ENCODE measurements at places on chromosomes 5 and 9.

DNA sequence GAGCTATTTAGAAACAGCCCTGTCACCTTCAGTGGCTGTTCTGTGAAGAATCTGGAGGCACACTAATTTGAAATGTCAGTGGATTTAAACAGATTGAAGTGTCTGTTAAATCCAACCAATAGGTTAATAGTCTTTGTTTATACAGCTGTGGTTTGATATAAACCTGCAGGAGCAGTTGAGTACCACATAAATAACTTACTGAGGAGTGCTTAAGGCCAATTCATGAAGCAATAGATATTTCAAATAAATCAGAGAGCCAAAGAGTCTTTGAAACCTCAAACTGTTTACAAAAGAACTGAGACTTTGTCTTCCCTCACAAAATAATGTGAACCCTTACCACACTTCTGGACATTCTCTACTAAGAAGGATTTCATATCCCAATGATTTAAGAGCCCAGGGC, 111.9 kb downstream of the FEM1C start:
- DNase-seq = no peak

GRCh38 chr9:19200229-19200628, 30.3 kb upstream of the DENND4C start:
- DNase-seq = no peak

DNA sequence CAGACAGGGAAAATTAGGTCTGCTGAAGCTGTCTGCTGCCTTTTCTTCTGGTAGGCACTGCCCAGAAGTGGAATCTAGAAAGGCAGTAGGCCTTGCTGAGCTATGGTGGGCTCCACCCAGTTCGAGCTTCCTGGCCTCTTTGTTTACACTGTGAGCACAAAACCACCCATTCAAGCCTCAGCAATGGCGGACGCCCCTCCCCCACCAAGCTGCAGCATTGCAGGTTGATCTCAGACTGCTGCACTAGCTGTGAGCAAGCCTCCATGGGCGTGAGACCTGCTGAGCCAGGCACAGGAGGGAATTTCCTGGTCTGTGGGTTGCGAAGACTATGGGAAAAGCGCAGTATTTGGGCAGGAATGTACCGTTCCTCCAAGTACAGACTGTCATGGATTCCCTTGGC, 18.5 kb downstream of the AGTPBP1 start:
- DNase-seq = no peak

GRCh38 chr9:33291031-33291397, 698 bp downstream of the NFX1 start:
- no peak for DNase-seq

DNA sequence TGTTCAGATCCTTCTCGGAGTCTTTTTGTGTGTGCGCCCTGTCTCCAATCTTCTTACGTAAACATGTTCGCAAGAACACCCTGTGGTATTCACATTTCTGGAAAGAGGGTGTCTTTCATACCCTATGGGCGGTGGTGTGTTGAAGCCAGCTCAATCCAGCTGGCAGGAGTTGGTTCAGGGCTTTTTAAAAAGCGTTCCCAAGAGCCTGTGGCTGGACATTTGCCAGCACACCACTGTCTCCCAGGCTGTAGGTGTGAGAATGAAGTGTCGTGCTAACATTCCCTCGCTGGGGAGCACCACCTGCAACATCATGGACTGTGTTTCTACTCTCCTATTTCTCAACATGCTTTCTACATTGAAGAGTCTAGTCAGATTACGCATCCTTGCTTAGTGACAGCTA, 51.7 kb downstream of the S1PR3 start:
- no peak for DNase-seq

GRCh38 chr5:34542818-34543217, 113.3 kb upstream of the RAI14 start:
- DNase-seq = no peak

DNA sequence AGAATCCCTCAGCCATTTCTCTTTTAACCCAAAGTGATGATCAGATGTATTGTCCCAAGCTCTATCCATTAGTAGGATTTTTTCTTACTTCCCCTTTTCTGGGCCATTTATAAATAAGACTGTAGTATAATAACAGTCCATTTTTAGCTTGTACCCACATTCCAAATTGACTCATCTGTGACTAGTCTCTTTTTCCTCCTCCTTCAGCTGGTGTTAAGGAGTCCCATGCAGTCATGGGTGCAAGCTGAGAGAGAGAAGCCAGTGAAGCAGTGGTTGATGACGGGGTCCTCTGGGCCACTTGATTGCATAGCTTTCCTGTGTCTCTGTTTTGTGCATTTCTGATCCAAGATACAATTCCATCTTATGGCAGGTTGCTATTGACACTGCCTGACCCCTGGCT, 476.0 kb upstream of the CD180 start:
- DNase-seq = no peak

DNA sequence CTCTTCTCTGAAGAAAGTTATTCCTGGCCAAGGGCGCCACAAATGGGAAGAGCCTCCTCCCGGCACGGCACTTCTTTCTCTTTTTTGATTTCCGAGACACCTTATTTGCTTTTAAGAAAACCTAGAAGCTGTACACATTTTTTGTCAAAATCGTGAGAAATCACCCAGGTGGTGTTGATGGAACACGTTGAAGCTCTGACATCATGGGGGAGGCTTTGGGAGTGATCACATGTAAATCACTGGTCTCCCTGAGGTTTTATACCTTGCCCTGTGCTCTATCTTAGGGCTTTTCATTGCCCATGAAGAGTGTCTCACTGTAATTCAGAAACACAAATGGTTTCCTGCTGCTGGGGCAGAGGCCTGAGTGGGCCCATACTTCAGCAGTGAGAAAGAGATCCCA, 27.4 kb downstream of the SLC36A1 start:
- no peak for DNase-seq

DNA sequence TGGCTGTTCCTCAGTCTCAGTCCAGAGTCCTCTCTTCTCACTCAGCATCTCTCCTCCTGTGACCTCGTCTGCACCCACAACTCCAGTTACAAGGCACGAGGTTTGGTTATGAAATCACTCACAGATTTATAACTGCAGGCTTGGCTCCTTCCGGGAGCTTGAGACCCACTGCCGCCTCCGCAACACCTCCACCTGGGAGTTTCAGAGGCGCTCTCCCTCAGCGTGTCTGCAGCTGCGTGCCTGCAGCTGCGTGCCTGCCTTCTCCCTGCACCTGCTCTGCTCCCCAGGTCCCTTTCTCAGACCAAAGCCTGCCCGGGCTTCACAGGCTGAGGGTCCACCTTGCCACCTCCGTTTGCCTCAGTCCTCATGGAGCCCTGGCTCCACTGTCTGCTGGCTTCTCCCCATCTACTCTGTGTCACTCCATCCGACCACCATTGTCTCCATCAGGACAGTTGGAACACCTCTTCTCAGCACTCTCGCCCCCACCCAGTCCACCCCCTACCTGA, 51.5 kb downstream of the HRH2 start:
- no peak for DNase-seq

- no peak for DNase-seq
Measured at GRCh38 chr9:9820436-9820835, 792.4 kb downstream of the PTPRD start.

DNA sequence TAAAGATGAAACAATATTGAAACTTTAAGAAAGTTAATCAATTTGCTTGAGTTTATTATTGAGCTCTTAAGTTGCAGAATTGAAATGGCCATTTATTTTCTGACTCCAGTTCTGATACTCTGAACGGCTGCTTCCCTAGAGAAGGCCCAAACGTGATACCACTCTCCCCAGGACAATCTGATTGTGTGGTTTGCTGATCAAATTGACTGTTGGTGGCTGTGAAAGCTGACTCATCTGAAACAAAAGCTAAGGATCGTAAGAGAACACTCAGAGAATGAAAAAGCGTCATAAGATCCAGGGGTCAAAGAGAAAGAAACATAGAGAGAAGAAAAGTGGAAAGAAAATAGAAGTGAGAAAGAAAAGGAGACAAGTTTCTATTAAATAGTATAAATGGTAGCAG, 147.2 kb downstream of the IZUMO3 start:
- DNase-seq = no peak

- DNase-seq = no peak
Measured at GRCh38 chr9:95007226-95007869, 280.8 kb downstream of the AOPEP start.

- no peak for DNase-seq
Measured at GRCh38 chr5:147234825-147235635, at the start of gene STK32A. TSS of gene STK32A (plus strand) at chr5:147235026. CDS start at chr5:147239635, 4,609 bp downstream.

GRCh38 chr5:143663872-143664271, 148.1 kb upstream of the HMHB1 start:
- no peak for DNase-seq

DNA sequence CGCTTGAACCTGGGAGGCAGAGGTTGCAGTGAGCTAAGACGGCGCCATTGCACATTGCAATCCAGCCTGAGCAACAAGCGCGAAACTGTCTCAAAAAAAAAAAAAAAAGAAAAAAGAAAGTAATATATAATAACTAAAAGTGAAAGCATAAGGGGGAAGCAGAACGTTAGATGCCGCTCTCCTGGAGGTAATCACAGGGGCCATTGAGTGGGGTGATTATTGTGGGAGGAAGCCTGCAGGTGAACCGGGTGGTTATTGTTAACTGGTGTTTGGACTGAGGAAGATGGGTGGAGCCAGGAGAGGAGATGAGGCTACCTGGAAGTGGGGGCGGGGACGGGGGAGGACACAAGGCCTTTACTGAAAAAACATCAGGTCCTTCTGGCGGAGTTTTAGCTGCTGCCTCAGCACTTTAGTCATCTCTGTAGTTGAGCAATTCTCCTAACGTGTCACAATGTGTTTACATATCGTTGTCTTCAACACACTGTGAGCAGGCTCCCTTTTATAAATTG, 5.3 kb upstream of the TJP2 start:
- DNase-seq = no peak

DNA sequence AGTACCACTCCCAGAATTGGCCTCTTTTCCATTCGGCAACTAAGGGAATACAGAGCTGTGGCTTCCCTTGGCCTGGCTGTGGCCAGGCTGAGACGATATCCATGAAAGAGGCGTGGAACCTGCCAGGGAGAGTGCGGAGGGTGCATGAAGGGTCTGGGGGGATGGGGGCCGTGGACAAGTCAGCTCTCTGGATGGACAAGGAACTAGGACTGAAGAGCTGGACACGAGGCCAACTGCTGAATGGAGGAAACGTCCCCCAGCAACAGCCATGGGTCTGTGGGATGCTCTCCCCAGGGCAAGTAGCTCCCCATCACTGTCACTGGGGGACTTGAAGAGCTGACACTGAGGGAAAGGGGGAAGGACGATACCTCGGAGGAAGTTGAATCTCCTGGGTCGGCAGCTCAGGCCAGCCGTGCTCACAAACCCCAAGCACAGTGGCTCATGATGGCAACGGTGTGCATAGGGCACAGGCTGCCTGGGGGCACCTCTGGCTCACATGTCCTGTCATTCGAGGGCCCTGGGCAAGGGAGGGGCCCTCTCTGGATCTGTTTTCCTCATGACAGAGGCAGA, 4.1 kb upstream of the OLFM1 start:
- no peak for DNase-seq

DNA sequence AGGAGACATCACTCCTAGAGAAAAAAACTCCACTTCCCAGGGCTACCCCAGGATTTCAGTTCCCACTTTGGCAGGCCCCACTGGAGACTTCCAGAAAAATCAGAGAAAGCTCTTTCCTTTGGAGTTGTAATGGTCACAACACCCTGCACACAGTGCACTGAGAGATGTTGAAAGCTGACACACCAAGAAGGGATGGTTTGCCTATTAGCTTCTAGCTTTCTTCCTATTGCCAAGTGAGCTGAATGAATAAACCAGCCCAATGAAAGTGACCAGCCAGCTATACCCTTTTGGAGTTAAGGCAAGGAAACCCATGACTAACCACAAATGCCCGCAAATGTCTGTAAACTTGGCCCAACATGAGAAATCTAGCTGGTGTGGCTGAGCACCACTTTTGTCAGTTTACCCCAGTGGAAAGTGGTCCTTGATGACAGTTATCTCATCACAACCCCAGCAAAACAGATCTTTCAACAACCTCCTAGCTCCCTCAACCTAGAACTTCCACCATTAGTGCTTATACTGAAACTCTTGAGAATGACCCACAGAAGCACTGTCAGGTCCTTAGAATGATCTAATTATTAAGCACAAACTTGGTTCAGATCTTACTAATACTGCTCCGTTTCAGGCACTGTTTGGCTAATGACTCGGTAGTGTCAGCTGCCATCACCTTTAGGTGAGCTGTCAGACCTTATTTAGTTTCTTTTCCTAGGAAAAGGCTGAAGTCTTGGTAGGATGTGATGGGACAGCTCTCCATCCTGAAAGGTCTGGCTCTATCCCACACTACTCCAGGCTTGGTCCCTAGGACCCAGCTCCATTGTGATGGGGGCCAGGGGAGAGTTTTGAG, 11.2 kb downstream of the IRF1 start:
- no peak for DNase-seq

DNA sequence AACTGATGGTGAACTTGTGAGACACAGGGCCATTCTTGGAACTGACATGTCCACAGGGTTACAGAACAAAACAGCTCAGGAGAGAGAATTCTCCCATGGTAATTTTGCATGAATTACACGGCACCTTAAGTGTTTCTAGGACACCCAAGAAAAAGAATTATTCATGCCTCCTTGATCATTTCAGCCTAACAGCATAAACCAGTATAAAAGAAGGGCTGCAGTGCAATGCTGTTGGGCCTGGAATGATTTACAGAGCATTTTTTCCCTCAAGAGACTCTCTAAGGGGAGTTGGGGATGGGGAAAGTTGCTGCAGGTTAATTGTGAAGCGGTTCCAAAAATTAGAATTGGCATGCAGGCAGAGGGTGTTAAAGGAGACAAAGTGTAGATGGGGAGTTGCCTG, 136.4 kb upstream of the FBXL7 start:
- no peak for DNase-seq

GRCh38 chr9:126420643-126421564, 94.3 kb downstream of the MVB12B start:
- DNase-seq = no peak

DNA sequence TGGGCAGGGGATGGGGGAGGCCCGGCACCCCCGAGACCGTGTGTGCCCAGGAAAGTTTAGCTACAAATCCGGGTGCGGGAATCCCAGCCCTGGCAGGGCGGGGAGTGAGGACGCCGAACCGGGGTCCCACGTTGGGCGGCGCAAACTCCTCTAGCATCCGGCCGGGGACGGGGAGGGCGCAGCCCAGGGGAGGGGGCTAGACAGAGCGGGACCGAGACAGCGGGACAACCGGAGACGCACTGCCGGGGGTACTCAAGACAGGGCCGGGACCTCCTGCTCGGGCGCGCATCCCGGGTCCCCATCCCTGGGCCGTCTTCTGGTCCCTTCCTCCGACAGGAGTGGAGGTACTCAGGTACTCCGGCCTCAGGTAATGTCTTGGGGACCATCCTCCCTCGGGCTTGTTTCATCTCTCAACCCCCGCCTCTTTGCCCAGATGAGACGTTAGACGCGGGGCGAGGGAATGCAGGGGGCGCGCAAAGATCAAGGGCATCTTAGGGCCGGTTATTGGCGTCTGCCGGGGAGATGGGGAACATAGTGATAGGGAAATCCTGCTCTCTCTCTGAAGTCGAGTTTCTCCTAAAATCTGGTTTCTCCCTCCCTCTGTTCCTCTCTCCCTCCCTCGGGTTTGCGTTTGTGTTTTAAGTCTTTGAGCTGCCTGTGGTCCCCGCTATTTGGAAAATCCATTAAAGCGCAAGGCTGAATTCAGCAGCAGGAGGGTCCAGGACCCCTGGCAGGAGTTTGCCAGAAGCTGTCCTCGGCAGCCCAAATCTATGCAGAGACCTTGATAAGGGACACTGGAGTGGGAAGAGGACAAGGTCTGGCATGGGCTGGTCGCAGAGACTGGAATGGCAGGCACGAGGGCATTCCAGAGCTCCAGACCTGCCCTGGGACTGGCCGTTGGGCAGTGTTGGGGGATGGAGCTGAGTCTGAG, 815 bp downstream of the PDZD2 start:
- no peak for DNase-seq

All from AML-193 (cell line).